GM20000 (cell line): ENCODE measurements at places on chromosomes 1 and 21.

DNA sequence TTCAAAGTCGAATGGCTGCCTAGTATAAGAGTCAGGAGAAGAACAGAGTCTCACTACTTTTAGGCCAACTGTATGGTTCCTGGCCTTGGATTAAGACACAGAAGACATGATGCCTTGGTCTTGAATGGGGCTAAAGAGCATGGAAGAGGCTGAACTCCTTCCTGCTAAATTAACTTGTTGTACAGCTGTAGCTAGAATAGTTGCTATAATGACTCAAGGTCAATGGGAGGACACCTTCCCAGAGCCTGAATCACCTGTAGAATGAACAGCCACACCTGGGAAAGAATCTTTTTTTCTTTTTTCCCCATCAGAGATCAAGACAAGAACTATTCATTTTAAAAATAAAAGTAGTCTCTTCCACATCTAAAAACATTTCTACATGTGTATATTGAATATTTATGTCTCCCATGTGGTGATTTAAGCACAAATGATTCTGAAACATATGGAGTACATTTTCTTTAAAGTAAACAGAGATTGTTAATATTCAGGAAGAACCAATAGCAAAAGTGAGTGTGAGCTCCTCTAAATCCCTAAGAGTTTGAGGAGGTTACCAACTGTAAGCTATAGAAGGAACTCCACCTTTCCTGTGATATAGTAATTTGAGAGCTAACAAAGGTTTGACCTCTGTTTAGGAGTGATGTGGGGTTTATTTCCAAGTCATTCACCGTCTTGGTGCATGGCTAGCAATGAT lies 191.3 kb downstream of the TGFB2 start:
- no peak for DNase-seq

- DNase-seq = no peak
These were observed 320.8 kb upstream of the ST6GALNAC5 start for GRCh38 chr1:76546354-76546933.

GRCh38 chr1:223847781-223848345 lies 2.1 kb upstream of the TP53BP2 start:
- DNase-seq = no peak

- DNase-seq = no peak
These were observed 83.2 kb upstream of the HOOK1 start for GRCh38 chr1:59731591-59731990.

DNA sequence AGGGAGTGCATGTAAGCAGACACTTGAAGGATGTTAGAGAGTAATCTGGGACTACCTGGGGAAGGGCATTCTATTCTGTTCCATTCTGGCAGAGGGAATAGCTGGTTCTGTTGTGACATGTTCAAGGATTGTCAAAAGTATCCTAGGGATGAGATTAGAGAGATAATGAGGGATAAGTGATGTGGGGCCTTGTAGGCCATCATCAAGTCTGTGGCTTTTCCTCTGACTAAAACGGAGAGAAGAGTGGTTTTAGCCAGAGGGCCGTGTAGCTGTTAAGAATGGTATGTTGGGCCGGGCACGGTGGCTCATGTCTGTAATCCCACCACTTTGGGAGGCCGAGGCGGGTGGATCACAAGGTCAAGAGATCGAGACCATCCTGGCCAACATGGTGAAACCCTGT lies 23.6 kb downstream of the TGFB2 start:
- no peak for DNase-seq

DNA sequence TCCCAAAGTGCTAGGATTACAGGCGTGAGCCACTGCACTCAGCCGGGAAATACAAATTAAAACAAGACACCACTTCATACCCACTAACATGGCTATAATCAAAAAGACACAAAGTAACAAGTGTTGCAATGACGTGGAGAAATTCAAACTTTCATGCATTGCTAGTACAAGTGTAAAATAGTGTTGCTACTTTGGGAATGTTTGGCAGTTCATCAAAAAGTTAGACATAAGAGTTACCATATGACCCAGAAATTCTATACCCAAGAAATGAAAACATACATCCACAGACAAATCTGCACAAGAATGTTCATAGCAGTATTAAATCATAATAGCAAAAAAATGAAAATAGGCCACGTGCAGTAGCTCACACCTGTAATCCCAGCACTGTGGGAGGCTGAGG lies 16.4 kb downstream of the FOXJ3 start:
- DNase-seq = no peak

- peak; percentile 49 for DNase-seq
These were observed 19.4 kb downstream of the RPS6KC1 start for GRCh38 chr1:213070406-213070805.

DNA sequence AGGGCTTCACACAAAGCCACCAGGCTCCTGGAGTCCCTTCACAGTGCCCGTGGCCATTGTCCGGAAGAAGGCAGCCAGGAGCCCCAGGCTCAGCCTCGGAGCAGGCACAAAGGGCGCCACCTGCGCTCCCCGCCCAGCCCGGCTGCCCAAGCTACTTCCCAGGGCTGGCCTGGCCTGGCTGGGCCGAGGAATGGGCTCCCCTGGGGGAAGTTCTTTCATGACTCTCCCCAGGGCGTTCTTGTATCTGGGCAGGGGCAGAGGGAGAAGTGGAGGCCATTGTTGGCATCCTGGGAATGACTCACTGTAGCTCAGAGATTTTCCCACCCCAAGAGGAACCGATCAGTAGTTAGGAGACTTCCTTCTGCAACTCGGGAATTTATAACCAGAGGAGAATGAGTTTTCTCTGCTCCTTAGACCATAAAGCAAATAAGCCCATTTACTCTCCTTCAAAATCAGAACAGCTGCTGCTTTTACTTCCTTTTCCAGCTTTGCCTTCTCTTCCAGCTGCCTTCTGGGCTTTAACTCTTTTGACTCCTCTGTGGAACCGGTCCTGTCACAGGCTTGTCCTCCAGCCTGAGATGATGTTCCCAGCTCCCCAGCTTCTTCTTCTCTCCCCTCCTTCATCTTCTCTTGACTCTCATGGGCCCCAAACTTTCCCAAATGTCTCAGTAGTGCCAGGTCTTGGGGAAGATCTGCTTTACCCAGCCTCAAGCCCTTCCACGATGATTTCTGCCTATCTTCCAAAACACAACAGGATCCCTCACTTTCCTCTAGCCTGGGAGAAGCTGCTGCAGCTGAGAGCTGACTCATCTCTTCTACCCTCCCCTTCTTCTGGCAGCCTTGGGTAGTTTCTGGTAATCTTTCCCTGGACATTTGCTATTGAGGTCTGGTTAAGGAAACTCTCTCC lies 118.7 kb upstream of the CD34 start:
- DNase-seq = no peak

GRCh38 chr1:31920956-31921355 lies 17.2 kb downstream of the PTP4A2 start:
- no peak for DNase-seq

DNA sequence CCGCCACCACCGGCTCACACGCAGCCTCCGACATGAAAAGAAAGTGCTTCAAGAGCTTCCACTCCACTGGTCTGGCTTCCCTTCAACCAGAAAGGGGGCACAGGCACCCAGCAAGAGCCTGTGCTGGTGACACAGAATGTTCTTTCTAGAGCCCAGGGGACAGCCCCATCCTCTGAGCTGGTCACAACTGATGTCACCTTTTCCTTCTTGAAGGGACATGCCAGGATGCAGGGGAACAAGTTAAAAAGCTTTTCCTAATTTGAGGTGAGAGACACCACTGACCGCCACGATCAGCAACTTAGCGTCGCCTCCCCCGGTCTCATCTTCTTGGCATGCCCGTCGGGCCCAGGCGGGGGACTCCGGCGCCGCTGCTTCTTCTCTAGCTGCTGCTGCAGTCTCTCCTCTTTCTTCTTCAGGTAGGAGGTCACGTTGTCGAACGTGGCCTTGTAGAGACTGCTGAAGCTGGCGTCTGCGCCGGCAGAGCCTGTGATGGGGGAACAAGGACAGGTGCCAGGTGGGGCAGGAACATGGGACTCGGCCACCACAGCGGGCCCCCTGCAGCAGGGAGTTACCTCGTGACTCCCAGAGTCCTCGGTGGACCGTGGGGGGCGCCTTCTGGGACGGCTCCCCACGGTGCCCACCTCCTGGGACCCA lies 29.5 kb downstream of the WDR4 start:
- no peak for DNase-seq

- DNase-seq = peak; percentile 96
These were observed 71.0 kb downstream of the CD46 start for GRCh38 chr1:207822602-207823451.

DNA sequence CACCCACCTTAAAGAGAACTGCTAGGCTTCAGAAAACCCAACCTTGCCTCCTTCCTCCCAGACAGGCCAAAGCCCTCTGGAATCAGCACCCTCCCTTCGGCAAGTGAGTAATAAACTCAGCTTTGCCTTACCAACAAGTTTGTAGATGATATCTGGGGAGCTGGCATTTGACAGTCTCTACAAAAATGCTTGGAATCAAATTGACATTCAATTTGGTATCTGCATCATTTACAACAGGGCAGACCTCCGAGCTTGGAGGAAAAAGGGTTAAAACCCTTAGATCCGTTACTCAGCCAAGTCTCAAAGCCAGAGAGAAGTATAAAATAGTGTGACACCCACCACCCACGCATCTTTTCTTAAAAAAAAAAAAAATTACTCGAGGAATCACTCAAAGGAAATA lies 149.3 kb upstream of the EDN2 start:
- no peak for DNase-seq

GRCh38 chr1:51288578-51288977 lies 41.8 kb downstream of the TTC39A start:
- no peak for DNase-seq

DNA sequence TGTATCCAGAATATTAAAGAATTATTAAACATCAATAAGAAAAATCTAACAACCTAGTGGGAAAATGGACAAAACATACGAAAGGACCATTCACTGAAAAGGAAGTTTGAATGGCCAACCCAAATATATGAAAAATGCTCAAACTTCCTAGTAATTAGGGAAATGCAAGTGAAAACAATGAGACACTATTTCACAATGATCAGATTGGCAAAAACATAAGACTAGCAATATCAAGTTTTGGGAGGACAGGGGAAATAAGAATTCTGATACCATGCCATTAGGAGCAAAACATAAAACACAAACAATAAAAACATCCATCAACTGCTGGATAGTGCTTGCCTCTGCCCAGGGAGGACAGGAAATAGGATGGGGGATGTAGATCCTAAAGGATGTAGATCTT lies 14.3 kb downstream of the XCL2 start:
- no peak for DNase-seq

DNA sequence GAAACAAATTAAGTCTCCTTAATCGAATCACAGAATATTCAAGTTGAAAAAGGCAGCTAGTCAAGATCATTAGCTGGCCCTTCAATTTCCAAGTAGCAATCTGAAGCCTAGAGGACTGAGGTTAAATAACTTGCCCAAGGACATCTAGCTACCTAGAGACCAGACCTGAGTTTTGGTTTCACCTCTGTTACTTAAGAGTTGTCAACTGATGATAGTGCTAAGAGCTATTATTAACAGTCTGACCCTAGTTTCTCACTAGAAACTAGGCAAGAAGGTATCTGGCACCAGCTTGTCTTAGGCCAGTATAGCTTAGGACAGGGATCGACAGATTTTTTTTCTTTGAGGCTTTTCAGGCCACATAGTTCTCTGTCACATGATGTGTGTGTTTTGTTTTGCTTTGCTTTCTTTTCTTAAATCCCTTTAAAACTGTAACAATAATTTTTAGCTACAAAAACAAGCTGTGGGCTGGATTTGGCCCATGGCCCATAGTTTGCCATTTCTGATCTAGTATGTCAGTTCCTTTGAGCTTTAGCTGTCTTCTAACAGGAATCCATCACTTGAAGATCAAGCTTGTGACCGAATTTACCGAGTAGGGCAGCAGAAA lies 23.2 kb downstream of the TRIM45 start:
- no peak for DNase-seq

DNA sequence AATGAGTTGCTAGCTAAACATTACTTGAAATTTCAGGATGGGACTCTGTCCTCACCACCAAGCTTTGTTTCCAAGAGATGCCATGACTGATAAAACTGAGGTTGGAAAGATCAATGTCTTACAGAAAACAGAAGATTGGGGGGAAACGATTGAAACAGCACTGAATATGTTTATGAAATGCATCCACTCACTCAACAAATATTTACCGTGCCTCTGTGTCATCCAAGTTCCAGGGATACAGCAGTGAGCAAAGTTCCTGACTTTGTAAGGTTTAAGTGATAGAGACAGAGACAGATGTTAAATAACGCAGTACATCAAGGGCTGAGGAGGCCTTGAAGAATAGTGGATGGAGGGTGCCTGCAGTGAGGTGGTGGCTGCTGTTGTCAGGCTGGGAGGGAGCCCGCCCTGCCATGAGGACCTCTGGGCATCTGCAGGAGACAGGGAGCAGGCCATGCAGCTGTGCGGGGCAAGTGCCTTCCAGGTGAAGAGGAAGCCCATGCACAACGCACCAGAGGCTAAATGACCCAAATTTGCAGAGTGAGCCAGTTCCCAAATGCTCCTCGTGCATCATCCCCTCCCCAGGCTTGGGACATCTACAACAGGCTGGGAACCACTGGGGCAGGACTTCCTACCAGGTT lies 108.0 kb downstream of the HLCS start:
- no peak for DNase-seq

GRCh38 chr1:14735841-14736240 lies 137.4 kb downstream of the KAZN start:
- DNase-seq = no peak

GRCh38 chr1:183572721-183573120 lies 17.5 kb downstream of the NCF2 start:
- DNase-seq = no peak
